ENCODE measurements at places on chromosomes 2 and 18.

DNA sequence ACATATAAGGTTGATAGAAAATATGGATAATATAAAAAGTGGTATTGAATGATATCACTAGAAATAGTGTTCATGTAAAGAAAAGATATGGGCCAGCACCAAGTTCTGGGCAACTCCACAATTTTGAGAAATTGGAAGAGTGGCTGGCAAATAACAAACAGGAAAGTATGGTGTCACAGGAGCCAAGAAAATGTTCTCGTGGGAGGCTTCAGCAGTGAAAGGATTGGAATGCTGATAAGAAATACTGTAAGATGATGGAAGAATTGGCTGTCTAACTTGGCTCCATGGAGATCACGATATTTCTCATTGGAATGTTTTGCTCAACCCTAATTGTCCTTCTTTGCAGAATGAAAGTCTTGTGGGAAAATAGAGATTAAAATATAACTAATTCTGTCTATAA lies 856.8 kb downstream of the DPP10 start:
- no peak for DNase-seq

GRCh38 chr2:231464576-231465540 lies 574 bp upstream of the NCL start:
- DNase-seq, result no peak

DNA sequence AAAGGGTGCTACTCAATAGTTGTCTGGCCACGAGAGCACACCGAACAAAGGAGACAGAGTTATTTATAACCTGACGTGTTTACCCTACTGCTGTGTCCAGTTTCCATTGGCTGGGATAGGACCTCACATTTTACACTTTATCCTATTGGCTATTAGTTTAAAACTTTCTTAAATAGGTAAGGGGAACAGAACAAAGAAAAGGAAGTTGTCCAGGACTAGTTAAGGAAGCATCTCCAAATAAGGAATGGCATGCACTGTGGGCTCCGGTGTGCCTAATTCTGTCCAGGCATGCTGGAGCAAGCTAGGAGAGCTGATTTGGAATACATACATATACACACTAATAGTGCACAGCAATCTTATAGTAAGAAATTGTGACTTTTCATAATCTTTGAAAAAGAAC lies 72.2 kb downstream of the CAB39 start:
- no peak for DNase-seq

DNA sequence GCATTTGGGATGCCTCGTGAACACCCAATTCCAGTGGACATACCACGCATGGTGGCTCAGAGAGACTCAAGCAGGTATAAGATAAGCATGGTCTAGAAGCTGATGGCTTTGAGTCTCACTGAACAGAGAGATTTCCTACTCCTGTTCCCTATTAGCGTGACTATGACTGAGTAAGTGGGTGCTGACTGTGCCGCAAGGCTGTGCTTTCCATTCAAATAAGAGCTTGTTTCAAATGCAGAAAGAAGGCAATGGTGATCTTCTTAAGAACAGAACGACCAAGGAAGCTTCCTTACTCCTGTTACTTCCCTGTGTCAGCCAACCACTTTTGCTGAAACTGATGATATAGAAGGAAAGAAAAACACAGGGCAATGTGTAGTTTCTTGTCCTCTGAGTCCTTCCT lies 63.5 kb upstream of the IGFBP2 start:
- no peak for DNase-seq

- no peak for DNase-seq
Observed at GRCh38 chr18:63808125-63808524, 32.9 kb downstream of the SERPINB7 start.

- no peak for DNase-seq
Observed at GRCh38 chr2:35035883-35036282, 1319.7 kb upstream of the CRIM1 start.

DNA sequence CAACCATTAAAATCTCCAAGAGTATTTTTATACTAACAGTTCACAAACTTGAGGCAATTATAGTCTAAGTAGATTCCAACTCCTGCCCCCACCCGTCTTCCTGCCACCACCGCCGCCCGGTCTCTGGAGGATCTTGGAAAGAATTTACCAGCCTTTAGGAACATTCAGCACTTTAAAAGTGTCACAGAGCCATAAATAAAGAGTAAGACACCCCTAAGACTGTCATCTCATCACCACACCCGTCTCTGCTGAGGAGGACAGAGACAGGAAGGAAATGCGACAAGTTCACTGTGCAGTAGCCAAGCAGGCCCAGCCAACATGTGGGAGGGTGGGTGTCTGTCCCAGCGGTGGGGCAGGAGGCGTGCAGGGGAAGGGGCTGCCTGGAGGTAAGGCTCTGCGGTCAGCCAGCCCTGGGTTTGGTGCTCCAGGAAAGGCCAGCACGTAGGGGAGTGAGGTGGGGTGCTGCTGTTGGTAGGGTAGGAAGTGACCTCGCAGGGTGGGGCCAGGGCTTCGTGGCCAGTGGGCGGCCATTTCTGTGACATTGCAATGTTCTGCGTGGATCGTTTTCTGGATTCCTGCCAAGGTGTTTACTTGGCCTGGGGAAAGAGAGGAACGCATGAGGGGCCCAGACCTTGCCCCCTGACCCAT lies 111.6 kb downstream of the FAM210A start:
- DNase-seq, result no peak

GRCh38 chr2:239264838-239265651 lies 135.8 kb downstream of the HDAC4 start:
- DNase-seq, result peak; percentile 20

GRCh38 chr2:609881-610280 lies 67.3 kb downstream of the TMEM18 start:
- no peak for DNase-seq

- DNase-seq, result no peak
Observed at GRCh38 chr18:3495691-3496430, 45.9 kb downstream of the TGIF1 start.

DNA sequence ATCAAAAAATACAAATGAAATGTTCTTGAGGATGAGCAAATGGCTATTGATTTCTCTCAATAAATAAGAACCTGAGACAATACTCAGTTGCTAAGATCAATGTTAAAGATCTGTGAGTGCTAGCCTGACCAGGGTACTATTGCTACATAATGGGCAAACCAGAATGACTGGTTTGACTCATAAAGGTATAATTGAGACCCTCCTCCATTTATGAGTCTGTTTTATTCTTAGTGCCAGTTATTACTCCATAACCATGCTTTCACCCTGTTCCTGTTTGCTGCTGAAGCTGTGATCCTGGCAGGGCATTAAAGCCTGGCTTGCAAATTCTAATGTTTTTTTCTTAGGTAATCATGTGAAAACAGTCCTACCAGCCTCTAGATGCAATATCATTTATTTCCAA lies 56.6 kb upstream of the PPM1B start:
- DNase-seq, result no peak

GRCh38 chr2:167898340-167898739 lies 349.1 kb downstream of the STK39 start:
- DNase-seq, result no peak

GRCh38 chr2:181042706-181043105 lies 62.3 kb downstream of the UBE2E3 start:
- no peak for DNase-seq

GRCh38 chr2:9565436-9566153 lies 10.0 kb upstream of the ADAM17 start:
- peak; percentile 82 for DNase-seq
